ENCODE measurements at places on chromosomes 12 and 14. TPM values are rescaled to one million over a fixed set of nuclear protein-coding genes. Genes with fewer than 3 reads are reported as not detected.

SOAT2 gene
- polyA plus RNA-seq, result not detected

BAZ1A gene
- polyA plus RNA-seq, result 17.8 TPM

CBLN3 gene
- 2.5 TPM for polyA plus RNA-seq

MFAP5 gene
- polyA plus RNA-seq, result 139 TPM

GLIPR1L2 gene
- polyA plus RNA-seq, result 1.1 TPM

OTX2 gene
- polyA plus RNA-seq, result not detected

Measured in muscle of arm (tissue), 14 donors.